ENCODE measurements at places on chromosomes 3 and 15.

DNA sequence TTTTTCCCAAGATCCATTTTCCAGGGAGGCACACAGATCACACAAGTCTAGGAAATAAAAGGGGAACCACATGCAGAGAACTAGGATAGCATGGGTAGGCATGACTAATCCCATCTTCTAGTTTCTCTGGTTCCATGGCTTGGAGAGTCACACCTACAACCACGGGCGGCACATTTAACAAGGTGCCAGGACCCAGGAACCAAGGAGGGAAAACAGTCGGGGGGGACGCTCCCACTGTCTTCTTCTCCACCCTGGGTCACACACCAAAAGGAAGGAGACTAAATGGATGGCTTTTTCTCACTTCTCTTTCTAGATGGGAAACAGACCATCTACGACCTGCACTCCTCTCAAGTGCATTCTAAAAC, 4.6 kb upstream of the SMCO1 start:
- DNase-seq = no peak

DNA sequence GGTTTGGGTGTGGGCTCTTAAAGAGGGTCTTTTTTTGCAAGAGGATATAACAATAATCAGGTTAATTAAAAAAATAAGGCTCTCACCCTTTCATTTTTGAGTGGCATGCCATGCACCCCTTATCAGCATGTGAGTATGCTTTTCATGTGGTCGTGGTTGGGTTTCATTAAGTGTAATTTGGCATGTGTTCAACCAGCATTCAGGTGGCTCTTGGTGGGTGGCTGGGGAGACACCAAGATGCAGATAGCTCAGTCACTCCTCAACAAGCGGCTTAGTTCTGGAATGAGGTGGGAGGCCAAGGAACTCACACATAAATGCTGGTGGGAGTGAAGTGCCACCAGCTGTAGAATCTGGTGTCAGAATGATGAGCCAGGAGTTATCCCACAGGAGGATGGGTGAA, 66.8 kb downstream of the FLNB start:
- no peak for DNase-seq

- no peak for DNase-seq
Measured at GRCh38 chr15:49628379-49628778, 7.5 kb downstream of the DTWD1 start.

- DNase-seq = no peak
Measured at GRCh38 chr15:68518046-68518445, 60.7 kb upstream of the CORO2B start.

DNA sequence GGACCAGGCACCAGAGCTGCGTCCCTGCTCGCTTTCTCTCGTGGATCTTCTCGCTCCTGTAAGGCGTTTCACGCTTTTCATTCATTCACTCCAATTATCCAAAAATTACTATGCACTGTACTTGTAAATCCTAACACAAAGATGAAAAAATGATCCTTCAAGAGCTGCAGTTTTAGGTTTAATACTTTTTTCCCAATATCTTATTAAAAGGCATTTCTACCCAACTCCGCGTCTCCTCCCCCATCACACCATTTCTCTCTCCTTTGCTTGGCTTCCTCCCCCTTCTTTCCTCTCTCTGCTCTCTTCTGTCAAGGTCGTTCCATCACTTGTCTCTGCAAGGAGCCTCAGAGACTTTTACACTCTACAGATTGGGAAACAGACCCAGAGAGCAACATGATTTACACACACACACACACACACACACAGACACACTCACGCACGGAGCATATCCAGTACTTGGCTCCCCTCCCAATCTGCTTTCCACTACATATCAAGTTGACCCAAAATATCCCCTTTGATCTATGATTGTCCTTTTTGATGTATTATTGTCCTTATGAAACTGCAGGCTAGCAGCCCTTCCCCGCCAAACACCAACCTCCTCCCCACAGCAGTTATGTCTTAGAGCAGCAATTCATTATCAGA, 479 bp upstream of the CLDN1 start:
- DNase-seq = peak; percentile 26

GRCh38 chr3:175695251-175695650, 836.1 kb downstream of the NAALADL2 start:
- no peak for DNase-seq

DNA sequence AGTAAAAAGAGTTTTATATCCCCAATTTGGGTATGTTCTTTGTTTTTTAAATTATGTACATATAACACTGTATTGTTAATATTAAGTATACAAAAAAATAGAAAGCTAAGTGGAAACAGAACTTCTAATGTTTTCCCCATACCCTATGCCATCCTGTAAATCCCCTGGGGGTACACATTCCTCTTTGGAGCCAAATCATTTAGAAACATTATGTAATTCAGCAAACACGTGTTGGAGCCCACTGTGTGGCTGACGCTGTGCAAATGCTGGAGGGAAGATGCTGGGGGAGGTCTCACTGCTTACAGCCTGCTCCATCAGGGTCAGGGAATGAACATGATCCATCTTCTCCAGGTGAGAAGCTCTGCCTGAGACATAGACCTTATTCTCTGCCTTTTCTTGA, 52.8 kb downstream of the CRTC3 start:
- no peak for DNase-seq

DNA sequence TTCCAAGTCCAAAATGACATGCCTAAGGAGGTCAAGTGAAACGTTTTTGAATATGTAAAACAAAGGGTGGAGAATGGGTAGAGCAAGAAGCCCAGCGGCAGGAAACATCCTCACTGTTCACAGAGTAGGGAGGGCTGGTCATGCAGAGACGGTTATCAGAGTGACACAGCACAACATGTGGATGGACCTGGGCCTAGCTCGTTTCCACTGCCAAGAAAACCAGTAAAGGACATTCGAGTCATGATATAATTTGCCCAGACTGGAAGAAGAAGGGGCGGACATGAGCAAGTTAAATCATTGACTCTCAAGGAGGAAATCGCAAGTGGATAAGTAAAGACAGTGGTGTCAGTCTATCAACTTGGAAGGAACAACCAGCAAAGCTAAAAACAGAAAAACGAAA, 89.3 kb downstream of the LRIG1 start:
- no peak for DNase-seq

- DNase-seq = no peak
Measured at GRCh38 chr3:167394003-167394402, 13.9 kb upstream of the ZBBX start.

DNA sequence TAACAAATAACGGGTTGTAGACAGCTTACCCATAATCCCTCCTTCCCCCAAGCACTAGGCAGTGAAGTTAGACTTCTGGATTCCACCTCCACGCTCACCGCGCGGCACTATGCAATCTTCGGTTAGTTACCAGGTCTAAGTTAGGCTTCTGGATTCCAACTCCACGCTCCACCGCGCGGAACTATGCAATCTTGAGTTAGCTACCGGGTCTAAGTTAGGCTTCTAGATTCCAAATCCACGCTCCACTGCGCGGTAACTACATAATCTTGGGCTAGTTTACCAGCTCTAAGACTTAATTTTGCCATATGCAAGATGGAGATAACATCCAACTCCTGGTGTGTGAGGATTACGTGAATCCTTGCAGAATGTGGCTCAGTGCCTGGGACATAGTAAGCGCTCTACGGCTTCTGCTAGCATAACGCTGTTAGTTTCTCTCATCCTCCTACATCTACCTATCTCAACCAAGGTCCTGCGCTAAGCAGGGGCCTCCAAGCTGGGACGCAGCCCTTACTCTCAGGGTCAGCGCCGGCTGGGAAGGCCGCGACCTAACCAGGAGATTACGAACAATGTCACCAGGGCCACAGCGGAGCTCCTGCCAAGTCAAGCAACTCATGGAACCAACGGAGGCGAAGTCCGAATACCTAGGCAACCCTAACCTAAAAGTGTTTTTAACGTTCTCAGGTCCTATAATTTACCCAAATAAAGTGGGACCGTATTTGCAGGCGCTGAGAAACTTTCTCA, 497 bp upstream of the RPLP1 start:
- no peak for DNase-seq

DNA sequence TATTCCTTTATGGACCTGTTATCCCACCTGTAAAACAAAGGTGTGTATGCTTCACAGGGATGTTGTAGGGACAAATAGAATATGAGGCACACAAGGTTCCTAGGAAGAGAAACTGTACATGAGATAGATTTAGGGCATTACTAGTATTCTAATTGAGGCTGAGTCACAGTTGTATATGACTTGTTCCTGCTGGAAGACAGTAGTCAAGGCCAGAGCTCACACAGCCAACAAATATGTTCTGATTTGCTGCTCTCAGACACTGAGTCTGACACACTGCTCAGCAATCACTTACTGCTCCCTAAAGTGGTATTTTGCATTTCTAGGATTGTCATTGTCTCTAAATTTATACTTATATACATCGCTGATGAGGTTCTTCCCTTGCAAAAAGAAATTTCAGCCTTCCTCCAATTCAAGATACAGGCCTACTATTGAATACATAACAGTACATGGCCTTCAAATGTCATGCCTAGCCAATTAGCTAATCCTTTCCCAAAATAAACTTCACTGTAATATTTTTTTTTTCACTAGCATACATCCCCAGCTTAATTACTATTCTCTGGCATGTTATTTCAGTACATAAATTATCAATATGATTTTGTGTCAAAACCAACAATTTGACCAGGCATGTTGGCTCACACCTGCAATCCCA, 69.8 kb downstream of the TIGIT start:
- DNase-seq = peak; percentile 50

GRCh38 chr15:72312605-72313447, 7.1 kb downstream of the CELF6 start:
- peak; percentile 60 for DNase-seq

DNA sequence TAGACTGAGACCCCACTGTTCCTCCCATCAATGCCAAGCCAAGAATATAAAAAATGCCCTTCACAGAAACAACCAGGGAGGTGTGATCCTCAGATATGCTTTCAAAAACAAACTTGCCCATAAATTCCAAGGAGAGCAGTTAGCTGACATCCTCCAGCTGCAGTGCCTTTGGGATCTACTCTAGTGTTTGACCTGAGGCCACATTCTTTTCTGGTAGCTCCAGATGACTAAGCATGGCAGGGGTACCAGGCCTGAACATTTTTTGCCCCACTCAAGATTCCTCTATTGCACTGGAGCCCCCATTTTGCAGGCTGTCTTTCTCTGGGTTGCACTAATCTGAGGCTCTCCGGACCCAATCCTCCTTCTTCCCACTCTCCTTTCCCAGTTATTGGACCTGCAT, 27.9 kb upstream of the ACP3 start:
- DNase-seq = no peak

- DNase-seq = no peak
Measured at GRCh38 chr3:151584566-151584965, 123.7 kb upstream of the IGSF10 start.

DNA sequence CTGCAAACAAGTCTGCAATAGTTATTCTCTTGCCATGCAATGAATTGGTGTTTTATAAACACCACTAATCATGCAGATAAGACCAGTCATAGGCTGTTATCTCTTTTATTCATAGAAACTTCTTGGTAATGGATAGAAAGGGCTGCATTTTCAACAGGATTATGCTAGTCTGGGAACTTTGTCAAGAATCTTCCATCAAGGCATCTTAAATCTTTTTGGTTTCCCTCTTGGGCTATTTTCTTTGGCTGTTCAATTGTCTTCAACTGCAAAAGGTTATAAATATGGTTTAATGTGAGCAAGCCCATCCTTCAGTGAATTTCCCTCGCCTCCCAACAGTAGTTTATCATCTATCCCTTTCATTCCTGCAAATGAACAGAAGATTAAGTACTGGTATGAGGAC, 59.0 kb upstream of the MINAR1 start:
- DNase-seq = no peak

DNA sequence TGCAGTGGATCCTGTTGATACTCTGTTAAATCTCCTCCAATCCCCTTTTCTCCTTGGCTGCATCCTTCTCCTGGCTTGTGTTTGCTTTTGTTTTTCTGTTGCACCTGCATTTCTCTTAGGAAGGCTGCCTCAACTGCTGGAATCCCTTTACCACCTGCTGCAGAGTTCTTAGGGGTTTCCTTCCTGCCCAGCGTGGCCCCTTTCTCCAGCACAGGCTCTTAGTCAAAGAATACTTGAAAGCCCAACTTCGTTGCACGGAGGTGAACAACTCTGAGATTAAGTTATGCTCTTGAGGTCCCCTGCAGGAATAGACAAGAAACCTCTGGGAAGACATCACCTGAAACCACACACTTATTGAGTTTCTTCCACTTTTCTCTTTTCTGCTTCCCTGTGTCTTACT, 121.6 kb upstream of the GRM7 start:
- no peak for DNase-seq

DNA sequence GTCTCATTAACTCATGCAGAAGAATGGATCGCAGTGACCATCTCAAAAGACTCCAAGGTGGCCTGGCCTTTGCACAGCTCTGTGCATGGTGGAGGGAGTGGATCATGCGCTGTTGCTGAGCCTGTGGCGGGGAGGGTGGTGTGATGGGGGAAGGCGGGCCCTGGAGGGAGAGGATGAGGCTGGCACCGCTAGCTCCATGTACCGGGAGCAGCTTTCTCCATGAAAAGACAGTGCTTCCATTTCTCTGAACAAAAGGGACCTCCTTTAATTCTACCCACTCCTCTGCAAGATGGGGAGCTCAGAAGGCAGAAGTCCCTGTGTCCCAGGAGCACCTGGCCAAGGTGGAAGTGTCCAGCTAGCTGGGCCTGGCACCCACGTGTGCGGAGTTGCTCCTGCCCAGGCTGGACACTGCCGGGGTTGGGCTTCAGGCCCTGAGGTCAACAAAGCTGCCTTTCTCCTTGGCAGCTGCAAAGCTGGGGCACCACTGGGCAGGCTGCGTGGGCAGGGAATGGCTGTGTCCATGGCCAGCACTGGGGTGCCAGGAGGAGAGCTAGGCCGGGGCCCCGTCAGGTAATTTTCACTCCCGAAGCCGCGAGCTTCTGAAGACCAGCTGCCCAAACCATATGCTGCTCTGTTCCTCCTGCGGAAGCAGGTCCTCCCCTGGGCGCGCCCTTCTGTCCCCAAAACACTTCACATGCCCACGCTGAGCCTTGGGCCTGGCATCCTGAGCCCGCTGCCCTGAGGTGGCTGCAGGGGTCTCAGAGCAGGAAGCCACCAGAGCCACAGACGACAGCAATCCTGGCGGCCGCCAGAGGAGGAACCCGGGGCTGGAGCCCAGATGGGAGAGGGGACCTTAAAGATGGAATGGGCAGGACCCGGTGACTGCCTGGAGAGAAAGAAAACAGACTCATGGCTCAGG, 6.4 kb downstream of the MAP6D1 start:
- DNase-seq = peak; percentile 96

Measured in pons (tissue), 1 donor.